ENCODE measurements at places on chromosomes 16 and 17.

- no peak for DNase-seq
Measured at GRCh38 chr16:90035902-90036301, 16.6 kb upstream of the DBNDD1 start.

DNA sequence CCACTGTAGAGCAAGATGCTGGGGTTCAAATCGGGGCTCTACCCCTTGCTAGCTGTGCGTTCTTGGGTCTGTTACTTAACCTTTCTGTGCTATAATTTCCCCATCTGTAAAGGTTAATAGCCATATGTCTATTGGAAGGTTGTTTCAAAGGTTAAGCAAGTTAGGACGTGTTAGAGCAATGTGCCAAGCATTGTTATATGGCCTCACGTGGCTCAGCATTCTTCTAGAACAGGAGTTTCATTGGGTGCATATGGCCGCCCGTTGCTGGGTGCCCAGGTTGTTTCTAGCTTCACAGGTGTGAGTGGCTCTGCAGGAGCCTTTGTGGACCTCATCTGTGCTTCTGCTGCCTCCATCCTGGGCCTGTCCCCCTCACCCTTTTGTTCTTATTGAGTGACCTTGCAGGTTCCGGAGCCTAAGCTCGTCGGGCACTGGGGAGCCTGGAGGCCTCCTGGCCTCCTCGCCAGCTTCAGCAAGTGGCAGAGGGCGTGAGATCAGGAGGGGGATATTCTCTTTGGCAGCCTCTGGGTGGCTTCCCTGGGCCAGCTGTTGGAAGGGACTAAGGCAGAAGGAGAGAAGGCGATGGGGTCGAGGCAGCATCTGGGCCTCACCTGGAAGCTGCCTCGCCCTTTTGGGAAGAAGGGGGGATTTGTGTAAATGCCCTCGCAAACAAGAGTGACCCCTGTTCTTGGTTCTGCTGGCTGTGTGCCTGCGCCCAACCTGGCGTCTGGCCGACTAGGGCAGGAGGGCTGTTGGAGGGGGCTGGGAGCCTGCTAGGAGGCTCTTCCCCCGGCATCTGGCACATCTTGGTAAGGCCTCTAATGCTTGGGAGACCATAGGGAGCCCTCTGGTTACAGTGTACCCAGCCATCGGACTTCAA, 80.2 kb upstream of the CIBAR2 start:
- no peak for DNase-seq

DNA sequence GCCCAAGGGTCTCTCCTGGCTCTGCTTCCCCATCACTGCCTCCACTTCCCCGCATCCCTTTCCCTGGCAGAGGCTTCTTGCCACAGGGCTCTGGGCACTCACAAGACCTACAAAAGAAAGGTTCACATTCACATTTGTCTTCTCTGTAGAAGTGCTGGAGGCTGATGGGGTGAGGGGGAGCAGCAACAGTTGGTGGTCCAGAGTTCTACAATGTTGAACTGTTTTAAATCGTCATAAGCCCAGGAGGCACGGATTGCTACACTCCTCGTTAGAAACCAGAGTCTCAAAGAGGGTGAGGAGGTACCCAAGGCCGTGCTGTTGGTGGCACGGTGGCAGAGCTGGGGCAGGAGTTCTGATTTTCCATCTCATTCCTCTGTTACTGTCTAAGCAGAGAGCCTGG, 5.8 kb upstream of the RAI1 start:
- DNase-seq = no peak

- DNase-seq = no peak
Measured at GRCh38 chr16:58471209-58471975, 28.6 kb upstream of the NDRG4 start.

GRCh38 chr17:3802461-3803307, 1.7 kb upstream of the ITGAE start:
- no peak for DNase-seq

- no peak for DNase-seq
Measured at GRCh38 chr16:13845232-13845631, 74.7 kb upstream of the ERCC4 start.

DNA sequence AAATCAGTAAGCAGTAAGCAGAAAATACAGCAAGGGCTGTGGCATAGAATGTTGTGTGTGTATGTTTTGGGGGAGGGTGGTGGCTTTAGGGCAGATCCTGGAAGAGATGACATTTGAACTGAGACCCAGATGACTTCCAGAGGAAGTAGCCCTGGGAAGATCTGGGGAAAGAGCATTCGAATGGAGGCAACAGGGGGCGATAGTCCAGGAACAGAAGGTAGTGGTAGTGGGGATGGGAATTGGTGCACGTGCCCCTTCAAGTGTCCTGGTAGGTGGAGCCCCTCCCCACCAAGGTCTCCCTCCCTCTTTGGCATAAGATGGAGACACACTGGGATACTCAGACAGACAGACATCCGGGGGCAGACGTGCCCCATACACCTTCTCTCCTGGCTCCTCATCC, 14.1 kb downstream of the ARHGEF15 start:
- no peak for DNase-seq

- no peak for DNase-seq
Measured at GRCh38 chr17:50596191-50597037, 35.9 kb downstream of the CACNA1G start.

- DNase-seq = no peak
Measured at GRCh38 chr16:85395207-85395912, 217.8 kb upstream of the GSE1 start.

DNA sequence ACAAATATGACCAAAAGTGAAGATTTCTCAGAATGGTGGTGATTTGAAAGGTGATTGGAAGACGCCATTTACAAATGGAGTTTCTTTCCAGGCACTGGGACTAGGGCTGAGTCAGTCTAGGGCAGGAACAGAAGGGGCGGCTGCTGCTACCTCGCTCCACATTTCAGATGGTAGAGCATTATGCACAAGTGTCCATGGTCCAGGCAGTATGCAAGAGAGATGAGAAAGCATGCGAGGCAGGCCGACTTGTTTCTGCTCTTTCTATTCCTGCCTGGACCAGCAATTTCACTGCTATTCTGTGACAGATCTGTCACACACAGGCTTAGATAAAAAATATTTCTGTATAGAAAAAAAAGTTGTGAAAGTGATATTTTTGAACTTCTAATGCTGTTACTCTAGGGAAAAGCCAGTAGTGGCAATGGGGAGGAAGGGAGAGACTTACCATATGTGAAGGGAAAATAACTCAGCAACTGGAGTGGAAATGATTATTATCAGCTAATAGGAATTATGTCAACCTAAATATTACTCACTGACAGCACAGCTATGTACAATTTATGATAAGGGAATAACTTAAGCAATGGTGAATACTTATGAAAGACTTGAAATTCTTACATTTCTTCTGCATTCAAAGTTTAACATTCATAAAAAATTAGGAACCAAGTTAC, 134.7 kb upstream of the NETO2 start:
- no peak for DNase-seq

DNA sequence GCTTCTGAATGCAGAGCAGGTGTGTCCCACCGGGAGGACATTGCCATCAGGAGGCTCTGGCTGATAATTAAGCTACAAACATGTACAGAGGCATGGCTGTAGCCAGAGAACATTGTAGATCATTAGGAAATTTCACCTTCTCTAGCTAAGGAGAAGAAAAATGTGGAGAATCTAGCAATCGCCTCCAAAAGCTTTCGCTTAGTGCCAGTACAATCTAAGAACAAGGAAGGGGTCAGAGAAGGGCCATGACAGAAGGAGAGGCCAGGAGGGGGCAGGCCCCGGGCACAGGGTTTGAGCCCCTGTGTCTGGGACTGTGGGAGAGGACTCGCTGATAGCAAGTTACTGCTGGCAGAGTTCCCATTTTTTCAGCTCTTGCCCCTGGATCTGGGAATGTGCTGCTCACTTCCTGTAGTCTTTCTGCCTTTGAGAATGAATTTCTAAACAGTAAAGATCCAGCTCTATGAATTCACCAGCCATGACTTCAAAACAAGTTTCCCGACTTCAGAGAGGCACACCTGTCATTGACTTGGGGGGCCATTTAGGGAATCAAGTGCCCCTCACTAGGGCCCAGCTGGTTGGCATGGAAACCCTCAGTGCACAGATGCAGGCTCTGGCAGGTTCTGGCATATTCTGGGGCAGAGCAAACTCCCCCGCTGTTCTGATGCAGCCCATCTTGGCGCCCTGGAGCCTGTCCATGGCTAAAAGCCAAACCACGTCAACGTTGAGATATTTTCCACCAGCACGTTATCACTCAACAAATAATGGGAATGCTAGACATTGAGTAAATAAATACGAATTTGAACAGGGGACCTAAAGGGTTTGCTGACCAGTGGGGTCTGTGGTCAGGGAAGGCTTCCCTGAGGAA, 59.5 kb upstream of the CACNG4 start:
- no peak for DNase-seq

DNA sequence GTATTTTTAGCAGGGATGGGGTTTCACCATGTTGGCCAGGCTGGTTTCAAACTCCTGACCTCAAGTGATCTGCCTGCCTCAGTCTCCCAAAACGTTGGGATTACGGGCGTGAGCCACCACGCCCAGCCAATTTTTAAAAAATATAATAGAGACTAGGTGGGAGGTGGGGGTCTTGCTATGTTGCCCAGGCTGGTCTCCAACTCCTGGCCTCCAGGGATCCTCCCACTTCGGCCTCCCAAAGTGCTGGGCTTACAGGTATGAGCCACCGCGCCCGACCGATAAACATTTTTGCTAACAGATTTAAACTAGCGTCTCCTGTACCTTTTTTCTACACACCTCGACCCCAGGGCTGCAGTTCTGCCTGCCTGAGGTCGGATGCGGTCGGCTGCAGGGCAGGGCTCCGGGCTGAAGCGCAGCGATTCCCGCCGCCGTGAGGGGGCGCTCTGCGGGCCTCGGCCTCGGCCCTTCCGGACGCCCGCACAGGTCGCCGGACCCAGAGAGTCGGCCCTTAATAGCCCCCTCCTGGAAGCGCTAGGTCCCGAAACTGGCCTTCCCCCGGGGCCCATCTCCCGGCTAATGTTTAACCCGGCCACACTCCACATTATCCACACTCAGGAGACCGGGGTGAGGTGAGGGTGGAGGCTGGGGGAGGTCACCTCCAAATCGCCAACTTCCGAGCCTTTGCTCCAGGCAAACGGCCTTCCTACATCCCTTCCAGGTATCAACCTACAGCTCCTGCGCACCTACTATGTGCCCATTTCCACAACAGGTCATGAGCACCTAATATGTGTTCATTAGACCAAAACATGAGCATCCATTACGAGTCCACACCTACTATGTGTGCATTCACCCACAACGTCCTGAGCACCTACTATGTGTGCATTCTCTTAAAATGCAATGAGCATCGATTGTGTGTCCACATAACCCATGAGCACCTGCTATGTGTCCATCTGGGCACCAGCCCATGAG, 2.0 kb upstream of the GLIS2 start:
- no peak for DNase-seq

- DNase-seq = no peak
Measured at GRCh38 chr16:79543219-79543618, 57.3 kb downstream of the MAF start.

DNA sequence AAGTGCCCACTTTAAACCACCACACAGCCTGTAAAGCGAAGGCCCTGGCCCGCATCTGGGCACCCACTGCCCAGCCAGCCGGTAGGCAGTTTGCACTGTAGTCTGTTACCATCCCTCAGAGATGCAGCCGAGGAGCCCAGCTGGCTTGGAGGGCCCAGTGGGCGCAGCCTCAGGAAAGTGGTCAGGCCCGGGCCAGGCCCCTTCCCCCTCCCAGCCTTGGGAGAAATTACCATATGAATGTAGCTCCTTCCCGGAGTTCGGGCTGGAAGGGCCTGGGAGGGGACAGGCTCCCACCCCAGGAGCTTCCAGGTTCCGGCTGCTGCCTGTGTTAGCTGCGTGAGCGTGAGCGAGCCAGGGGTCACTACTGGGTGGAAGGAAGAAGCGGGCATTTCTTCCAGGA, 325.4 kb downstream of the SEC14L1 start:
- no peak for DNase-seq

DNA sequence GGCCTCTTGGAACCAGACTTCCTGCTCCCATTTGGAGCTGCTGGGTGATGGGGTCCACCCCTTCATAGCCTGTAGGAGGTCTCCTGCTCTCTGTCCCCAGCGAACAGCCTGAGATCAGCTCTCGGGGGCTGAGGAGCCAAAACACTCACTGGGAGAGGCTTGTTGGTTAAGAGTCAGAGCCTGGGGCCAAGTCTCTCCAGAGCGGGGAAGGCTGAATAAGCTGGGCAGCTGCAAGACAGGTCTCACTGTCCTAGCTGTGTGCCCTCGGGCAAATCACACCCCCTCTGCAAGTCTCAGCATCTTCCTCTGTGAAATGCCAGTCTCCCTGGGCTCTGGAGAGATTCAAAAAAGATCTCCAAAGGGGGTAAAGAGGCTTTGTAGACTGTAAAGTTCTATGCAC, 174.6 kb downstream of the WSCD1 start:
- DNase-seq = no peak

GRCh38 chr17:28379814-28380801, 8.6 kb downstream of the SARM1 start:
- DNase-seq = no peak

DNA sequence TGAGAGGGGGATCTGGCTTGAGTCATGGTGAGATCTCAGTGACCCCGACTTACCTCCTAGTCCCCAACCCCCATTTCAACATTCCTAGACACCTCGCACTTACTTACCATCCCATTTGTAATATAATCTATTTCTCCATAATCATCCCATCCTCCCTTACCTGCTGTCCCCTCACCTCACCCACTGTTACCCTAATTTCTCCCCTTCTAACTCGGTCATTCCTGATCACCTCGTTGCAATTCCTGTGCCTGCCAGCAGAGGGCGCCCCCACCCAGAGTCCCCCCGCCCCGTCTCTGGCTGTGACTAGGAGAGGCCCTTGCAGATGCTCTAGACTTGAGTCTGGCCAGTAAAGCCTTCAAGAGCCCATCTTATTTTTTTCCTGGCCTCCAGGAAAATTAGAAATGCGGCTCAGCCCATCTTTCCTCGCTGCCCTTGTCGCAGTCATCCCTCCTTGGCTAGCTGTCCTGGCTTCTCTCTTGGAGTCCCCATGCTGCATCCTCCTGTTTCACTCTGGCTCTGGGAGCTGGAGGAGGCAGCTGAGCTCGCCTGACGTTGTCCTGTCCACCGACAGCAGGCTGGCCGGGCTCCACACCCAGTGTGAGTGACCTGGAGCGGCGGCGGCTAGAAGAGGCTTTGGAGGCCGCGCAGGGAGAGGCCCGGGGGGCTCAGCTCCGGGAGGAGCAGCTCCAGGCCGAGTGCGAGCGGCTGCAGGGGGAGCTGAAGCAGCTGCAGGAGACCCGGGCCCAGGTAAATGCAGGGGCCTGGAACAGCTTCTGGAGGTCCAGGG, 5.0 kb downstream of the TBKBP1 start:
- DNase-seq = peak; percentile 68

- no peak for DNase-seq
Measured at GRCh38 chr16:52383640-52384292, 163.2 kb downstream of the TOX3 start.

GRCh38 chr16:85556456-85557082, 56.6 kb upstream of the GSE1 start:
- DNase-seq = no peak

DNA sequence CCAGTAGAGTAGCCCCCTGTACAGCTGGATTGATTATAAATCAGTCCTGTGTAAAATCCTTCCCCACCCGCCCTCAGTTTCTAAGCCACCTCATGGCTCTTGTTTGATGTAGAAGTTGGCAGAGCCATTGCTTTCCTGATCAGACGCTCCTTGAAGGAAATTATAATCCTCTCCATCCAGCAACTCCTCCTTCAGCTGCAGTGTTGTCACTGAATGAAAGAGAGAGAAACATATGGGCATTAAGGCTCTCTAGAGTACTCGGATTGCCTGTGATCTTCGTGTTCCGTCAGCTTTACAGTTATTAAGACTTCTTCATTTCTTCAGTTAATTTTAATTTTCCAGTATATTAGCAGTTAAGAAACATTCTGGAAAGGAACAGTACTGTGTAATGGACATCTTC, 14.3 kb downstream of the NME2 start:
- DNase-seq = no peak

Data from stimulated activated CD4-positive, alpha-beta T cell treated with anti-CD3 and anti-CD28 coated beads, Interleukin-15, amount 100 ng/mL, for 48 hours (primary cell).